ENCODE measurements at places on chromosomes 1 and 21.
A peak's percentile ranks its signal among the peaks of the same experiment; 100 is the strongest.

GRCh38 chr1:23019863-23020625, 776 bp downstream of the KDM1A start:
- no peak for DNase-seq

DNA sequence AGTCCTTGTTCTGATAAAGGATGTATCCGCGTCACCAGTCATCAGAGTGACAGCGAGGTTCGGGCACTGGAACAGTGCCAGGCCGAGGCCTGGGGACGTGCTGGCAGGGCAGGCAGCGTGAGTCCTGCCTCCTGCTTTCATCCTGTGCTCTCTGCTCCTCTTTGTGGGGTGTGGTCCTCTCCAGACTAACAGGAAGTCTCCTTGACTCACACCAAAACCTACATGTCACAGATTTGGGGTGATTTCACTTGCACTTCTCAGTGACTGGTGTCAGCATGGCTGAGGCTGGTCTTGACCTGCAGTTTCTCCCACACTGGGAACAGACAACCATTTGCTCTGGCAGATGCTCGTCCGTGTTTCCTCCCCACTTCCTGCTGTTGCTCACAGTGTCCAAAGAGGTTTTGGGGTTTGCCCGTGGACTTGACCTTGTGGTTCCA, 8.8 kb upstream of the NLRP3 start:
- DNase-seq, result no peak

GRCh38 chr1:230144010-230144614, 77.1 kb downstream of the GALNT2 start:
- no peak for DNase-seq

DNA sequence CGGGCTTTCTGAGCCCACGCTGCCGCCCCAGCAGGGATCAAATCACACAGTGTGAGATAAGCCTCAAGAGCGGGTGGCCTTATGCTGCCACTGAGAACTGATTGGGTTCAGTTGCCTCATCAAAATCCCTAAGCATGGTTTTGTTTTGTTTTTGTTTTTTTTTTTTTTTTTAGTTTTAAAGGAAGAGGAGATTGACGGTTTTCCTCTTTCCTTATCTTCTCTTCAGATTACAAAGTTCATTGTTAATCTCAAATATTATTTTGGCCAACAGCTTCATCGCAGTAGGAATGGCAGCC, 651 bp downstream of the COA6 start:
- no peak for DNase-seq

DNA sequence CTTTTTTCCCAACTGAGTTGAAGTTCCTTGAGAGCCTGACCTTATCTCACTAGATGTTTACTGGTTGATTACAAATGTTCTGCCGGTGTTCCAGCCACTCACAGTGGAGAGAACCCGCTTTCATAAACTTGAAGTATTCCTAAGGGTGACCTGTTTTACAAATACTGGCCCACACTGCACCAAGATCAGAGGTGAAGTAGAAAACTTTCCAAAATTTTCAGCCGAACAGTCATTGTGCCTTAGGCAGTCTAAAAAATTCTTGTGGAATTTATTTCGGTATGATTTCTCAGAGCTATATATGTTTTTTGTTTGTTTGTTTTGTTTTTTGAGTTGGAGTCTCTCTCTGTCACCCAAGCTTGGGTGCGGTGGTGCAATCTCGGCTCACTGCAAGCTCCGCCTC, 44.9 kb upstream of the GUCA2B start:
- DNase-seq, result no peak

- DNase-seq, result no peak
Measured at GRCh38 chr1:114224196-114224907, 70.7 kb upstream of the SYT6 start.

GRCh38 chr1:182262425-182262824, 129.2 kb downstream of the GLUL start:
- DNase-seq, result no peak

DNA sequence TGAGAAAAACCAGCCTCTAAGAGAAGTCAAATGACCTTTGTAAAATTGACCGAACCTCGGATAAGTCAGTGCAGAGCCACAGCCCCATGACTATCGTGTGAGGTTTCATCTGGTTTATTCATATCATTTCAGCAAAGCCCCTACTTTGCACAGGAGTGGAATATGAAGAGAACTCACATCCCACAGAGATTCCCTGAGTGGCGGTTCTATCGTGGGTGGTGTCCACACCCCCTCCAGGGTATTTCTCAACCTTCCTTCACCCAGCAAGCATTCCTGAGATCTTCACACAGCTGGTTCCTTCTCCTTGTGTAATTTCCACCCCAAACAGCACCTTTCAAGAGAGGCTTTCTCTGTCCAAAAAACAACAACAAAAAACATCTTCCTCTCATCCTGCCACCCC, 47.5 kb downstream of the EVA1C start:
- no peak for DNase-seq

DNA sequence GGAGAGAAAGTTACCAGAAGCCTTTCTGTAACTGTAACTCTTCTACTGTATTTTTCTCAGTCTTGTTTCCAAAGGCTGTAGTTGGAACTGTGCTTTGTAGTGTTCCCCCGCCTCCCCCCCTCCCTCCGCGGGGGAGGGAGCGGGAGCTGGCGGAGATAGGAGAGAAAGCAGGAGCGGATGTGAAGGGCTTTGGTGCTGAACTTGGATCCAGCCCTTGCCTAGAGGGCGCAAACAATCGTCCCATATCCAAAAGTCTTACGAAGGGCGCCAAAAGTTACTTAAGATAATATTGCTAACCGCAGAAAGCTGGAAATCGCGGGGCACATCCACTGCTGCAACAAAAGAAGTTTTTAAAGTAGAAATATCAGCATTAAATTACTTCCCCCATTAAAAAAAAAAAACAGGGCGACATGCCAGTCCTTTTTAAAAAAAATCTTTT, 2.4 kb upstream of the NFIA start:
- DNase-seq, result peak; percentile 50

DNA sequence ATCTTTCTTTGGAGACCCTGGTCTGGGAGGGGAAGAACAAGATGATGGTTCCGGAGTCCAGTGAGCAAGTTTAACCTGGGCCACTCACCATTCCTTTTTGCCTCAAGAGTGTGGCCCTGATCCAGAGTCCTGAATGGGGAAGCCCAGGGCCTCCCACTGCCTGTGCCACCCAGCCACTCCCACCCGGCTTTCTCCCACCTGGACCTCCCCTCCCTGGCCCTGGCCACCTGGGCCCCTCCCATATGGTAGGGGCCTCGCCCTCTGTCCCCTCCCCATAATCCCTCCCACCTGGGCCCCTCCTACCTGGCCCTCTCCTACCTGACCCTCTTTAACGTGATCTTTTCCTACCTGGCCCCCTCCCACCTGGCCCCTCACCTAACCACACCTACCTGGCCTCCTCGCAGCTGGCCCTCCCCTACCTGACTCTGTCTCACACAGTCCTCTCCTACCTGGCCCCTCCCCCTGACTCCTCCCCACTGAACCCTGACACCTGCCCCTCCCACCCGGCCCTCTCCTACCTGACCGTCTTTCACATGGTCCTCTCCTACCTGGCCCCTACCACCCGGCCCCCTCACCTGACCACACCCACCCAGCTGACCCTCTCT, 220.7 kb upstream of the VAMP3 start:
- no peak for DNase-seq

DNA sequence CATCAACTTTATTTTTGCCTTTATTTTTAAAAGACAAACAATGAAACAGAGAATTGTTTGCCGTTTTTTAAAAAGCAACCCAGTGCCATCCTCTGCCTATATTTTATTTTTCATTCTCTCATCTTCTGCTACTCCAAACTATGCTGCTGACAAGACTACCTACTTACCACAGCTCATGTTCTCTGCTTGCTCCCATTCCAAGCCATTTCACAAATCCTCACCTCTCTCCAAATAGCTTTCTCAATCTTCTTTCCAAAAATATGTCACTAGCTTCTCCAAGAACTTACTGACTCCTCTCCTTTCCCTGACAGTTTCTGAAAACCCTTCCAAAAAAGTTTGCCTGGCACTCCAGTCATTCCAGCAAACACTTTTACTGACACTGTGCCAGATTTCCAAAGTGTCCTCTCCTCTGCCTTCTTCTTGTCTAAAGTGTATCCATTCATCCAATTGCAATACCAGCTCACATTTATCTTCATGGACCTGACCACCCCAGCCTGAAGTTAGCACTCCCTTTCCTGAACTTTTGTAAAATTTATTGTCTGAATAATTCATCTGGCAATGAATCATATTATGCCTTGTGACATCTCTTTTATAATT, 766.5 kb upstream of the B3GALT2 start:
- DNase-seq, result no peak

- DNase-seq, result no peak
Measured at GRCh38 chr1:231232870-231233734, 7.9 kb upstream of the GNPAT start.

DNA sequence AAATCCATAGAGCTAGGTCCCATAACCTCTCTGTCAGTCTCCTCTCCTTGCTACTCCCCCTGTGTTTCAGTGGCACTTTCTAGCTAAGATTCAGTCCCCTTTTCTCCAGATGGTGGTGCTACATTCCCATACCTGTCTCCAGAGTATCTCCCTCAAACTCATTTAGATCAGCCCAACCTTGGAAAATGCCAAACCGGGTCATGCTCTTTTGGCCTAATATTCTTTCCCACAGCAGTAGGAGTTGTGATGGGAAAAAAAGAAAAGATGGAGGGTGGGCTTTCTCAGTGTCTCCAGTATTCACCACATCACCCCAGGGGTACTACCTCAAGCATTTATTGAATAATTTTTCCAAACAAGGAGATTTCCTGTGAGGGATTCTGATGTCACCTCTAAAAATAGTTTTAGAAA, 3.2 kb upstream of the RXFP4 start:
- DNase-seq, result no peak

GRCh38 chr1:11563560-11564069, 84.7 kb downstream of the DISP3 start:
- no peak for DNase-seq

- no peak for DNase-seq
Measured at GRCh38 chr1:215888159-215888558, 321.1 kb downstream of the KCTD3 start.

- DNase-seq, result no peak
Measured at GRCh38 chr1:111786669-111787207, 31.0 kb downstream of the DDX20 start.

- DNase-seq, result no peak
Measured at GRCh38 chr1:90718411-90719329, 1.6 kb upstream of the BARHL2 start.

DNA sequence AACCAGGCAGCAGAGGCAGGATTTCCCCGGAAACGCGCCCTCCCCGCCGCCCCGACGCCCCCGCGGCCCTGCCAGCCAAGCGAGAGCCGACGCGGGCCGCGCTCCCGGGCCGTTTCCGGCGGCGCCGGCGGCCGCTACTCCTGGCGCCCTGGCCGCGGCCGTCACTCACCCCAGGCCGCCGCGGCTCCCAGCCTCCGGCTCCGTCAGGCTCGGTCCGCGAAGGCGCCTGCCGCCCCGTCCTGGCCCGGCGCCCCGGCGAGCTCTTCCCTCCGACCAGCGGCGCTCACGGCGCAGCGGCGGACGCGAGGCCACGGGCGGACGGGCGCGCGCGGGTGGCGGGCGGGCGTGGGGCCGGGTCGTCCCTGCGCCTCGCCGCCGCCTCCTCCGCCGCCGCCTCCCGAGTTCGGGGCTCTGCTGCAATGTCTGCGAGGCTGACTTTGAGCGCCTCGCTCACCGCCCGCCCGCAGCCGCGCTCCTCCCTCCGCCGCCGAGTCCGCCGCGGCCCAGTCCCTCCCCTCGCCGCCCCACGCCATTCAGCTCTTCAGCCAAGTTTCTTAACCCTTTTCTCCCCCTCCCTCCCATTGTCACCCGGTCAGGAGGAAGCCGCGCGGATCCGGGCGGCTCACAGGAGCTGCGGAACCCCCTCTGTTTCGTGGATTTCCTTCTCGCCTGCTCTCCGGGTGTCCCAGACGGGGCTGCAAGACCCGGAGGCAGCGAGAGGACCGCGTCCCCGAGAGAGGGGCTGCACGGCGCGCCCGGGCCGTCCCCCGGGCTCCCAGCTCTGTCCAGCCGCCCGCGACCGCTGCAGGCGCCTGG, at the start of gene NRIP1:
Gene NRIP1 (minus strand): TSS at position 425 of the 816 bp plus-strand sequence. CDS start 96,808 bp downstream, outside the sequence.
- DNase-seq, result peak; percentile 31

DNA sequence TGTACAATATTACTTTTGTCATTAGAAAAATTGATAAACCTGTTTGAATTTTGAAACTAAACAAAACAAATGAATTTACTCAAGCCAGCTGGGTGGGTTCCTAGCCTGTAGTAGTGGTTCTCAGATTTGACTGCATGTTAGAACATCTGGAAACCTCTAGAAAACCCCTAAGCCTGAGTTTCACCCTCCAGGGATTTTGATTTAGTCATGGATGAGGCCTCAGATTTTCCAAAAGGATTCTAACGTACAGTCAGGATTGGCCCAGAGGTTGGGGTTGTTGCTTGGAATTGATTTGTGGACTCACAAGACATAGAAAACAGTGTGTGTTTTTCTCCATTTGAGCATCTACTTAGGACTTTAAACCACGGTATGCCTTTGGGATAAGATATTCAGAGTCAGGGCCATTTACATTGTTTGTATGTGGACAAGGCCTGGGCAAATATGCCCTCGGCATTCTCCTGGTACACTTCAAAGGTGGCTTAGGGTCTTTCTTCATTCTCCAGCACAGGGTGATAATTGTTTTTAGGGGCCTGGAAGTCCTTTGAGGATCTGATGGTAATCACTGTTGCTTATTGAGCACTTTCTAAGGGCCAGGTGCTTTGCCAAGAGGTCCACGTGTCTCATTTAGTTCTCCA, 42.6 kb downstream of the ATP5PO start:
- no peak for DNase-seq

- no peak for DNase-seq
Measured at GRCh38 chr1:247542811-247543210, 6.1 kb upstream of the GCSAML start.

All from omental fat pad (tissue), 4 donors.